NCI-H1436 (cell line): ENCODE measurements at places on chromosomes 3 and 15.

- DNase-seq, result no peak
These were observed 806.3 kb downstream of the DIPK2A start for GRCh38 chr3:144777906-144778305.

DNA sequence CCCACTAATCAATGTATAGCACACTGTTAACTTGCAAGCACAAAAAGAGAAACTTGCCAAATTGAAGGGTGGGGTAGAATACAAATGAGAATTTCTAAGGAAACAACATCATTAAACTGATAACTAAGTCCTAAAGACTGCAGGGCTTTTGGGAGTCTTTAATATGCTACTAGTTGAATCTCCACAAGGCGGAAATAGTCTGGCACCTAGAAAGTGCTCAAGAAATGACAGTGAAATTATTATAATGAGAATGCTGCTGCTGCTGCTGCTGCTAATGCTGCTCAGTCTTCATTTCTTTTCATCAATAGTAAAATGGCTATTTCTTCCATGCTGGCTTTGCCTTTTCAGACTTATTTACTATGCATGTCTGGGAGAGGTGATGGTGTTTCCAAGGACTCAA is 91.8 kb downstream of the BTD start:
- no peak for DNase-seq

- DNase-seq, result no peak
These were observed 60.2 kb upstream of the ATP13A3 start for GRCh38 chr3:194547042-194547441.

- DNase-seq, result no peak
These were observed 618 bp upstream of the MON1A start for GRCh38 chr3:49930168-49930690.

DNA sequence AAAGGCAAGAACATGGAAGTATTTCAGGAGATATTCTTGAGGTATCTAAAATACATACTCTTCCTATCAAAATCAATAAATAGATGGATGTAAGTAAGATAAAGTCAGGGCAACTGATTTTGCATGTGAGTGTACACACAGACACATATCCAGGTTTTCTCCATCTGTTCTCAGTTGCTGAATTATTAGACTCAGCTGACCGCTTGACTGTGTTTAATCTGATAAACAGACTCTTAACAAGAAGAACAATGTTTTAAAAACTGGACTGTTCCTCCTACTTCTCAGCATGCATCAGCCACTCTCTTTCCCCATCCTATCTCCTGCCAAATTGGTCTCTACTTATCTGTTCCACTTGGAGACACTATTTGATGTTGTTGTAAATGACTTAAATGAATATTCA is 73.5 kb downstream of the GOLGA8G start:
- no peak for DNase-seq

- no peak for DNase-seq
These were observed 29.1 kb upstream of the CHST2 start for GRCh38 chr3:143090486-143090885.

GRCh38 chr15:82093774-82094211 is 48.0 kb upstream of the MEX3B start:
- no peak for DNase-seq

DNA sequence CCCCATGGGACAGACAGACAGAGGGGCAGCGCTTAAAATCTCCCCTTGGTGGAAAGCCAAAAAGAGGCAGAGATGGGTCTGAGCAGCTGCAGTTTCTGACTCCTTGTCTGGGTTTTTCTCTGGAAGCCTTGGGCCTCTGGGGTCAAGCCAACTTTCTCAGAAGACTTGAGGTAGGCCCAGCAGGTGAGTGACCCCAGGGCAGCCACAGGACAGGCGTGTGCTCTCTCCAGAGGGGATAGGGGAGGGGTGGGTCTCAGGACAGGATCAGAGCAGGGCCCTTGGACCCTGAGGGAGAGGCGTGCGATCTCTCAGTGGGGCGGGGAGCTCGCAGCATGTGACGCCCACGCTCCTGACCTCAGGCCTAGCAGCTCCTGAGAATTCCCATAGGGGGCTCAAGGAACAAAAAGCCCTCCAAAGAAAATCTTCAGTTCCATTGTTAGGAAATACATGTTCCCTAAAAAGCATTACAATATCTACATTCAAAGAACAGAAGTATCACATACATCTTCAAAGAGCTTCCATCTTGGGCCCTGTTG is 34.6 kb upstream of the DUSP7 start:
- no peak for DNase-seq

DNA sequence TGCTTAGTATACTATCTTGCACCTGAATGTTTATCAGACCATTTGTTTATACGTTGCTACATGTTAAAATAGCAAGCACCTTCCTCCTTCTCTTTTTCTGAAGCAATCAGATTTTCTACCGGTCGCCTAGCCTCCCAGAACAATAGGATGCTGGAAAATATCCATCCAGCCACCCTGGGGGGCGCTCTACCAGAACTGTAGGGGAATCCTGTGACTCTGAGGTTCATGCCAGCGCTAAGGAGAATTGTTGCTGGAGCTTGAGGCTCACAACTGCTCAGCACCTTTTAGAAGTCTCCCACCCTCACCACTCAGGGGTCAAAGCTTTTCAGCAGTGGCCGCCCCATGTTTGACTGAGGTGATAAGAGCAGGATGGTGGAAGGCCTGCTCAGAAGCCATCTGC is 27.5 kb downstream of the SQOR start:
- no peak for DNase-seq

DNA sequence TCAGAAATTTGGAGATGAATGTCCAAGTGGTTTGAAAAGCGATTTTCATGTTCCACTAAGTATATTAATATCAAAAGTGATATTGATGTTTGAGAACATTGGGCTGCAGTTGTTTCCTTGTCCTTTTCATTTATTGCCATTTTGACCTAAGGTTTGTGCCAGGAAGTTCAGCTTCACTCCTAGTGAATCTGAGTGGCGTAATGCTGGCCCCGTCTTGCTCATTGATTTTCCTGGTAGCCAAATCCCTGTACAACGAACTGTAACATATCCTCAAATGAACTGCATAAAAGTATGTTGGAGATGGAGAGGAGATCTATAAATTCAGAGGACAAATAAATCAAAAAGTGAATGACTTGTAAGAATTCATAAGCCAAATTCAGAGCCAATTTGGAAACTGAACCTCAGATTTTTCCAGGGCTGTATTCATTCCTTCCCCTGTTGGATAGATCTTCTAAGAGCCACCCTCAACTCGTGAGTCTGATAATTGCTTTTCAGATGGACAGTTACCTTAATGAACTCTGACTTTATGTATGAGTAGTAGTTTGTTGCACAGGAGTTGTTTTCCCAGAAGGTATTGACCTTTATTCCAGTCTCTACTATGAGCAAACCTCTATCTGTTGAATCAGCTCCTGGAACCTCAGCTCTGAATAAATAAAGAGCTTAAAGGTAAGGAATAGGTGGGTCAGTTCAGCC is 72.8 kb downstream of the ITPR1 start:
- no peak for DNase-seq
